ENCODE measurements at places on chromosomes 11 and 22.

GRCh38 chr11:67054836-67055523, 1.7 kb upstream of the RHOD start:
- no peak for DNase-seq

- no peak for DNase-seq
These were observed 57.9 kb downstream of the DBX1 start for GRCh38 chr11:20102397-20102796.

DNA sequence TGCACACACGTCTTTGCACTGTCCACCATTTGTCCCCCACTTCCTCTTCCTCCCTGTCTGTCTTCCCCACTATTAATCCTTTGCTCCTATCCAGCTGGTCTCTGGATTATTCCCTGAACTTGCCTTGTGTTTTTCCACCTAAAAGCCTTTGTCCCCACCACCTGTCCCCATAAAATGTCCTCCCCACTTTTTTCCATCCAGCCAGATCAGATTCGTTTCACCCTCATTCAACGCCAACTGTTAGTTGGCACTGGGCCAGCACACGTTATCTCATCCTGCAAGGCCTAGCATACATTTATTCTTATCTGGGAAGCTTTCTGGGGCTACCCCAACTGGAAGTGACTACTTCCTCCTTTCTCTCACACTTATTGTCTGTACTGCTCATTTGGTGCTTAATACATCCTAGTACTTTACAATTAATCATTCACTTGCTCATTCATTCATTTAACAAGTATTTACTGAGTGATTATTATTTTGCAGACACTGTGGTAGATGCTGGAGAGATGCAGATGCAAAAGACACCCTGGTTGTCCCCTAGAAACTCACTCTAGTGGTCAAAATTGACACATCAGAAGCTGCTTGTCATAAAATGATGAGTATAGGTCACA, 96.2 kb downstream of the RASSF10 start:
- peak; percentile 69 for DNase-seq

DNA sequence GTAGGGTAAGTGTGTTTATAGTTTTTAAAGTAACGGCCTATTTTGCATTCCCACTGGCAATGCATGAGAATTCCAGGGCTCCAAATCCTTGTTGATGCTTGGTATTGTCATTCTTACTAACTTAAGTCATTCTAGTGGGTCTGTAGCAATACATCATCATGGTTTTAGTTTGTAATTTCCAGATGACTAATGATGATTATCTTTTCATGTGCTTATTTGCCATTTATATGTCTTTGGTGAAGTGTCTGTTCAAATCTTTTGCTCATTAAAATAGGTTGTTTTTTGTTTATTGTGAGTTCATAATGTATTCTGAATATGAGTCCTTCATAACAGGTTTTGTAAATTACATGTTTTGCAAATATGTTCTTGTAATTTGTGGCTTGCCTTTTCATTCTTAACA, 31.2 kb downstream of the MTMR3 start:
- no peak for DNase-seq

Measured in endothelial cell (in vitro differentiated cells).